ENCODE measurements at places on chromosomes 2 and 18.

- DNase-seq: no peak
Measured at GRCh38 chr2:46538393-46538792, 59.0 kb downstream of the TMEM247 start.

- no peak for DNase-seq
Measured at GRCh38 chr2:233950078-233950825, 33.1 kb downstream of the TRPM8 start.

DNA sequence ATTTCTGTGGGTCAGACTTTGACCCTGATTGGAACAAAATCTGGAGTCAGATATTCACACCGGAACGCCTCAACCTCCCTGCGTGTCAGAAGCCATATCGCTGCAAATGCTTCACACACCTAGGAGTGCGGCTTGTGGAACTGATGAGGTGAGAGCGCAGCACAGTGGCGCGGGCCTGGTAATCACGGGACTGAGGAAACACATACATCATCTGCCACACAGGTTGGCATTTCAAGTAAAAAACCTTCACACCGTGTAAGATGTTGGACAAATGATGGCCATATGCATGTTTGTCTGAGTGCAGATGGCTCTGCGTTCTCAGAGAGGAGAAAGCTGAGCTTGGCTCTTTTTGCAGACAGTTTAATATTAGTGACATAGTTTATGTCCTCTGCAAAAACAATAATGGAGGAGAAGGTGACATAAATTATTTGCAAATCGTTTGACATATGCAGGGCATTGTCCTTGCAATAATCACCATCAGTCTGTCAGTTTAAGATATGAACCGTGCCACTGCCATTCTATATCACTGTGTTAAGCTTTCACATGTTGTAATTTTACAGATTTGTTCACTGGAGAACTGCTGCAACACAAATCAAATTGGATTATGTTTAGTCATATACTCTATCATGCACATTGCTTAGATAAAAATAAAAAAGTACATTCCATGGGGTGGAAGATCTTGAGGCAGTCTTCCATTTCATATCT lies 101.4 kb downstream of the MTX2 start:
- DNase-seq: no peak

DNA sequence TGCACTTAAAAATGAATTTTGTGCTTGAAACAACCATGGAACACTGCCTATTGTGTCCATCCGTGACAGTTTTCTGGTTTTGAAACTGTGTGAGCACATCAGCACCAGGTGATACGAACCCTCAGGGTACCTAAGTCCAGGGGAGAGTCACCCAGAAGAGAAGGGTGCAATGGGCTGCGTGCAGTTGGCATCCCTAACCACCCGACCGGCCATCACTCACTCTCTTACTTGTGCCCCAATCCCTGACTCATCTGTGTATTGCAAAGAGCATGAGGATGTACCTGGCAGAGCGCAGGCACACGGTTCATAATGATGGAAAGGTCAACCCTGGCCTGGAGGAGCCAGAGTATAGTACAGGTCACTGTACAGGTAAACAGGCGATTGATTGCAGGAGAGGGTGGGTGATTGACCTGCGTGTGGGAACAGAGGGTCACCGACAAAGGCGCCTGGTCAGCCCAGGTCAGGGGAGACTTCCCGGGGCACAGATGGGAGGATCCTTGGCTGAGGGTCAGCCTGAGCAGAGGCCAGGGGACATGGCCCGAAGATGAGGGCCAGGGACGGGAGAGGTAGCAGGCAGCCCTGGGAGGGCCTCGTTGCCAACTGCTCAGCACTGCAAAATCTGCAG lies 160.3 kb downstream of the SEPTIN10 start:
- DNase-seq: no peak

GRCh38 chr2:141900826-141901225 lies 230.0 kb downstream of the LRP1B start:
- no peak for DNase-seq

DNA sequence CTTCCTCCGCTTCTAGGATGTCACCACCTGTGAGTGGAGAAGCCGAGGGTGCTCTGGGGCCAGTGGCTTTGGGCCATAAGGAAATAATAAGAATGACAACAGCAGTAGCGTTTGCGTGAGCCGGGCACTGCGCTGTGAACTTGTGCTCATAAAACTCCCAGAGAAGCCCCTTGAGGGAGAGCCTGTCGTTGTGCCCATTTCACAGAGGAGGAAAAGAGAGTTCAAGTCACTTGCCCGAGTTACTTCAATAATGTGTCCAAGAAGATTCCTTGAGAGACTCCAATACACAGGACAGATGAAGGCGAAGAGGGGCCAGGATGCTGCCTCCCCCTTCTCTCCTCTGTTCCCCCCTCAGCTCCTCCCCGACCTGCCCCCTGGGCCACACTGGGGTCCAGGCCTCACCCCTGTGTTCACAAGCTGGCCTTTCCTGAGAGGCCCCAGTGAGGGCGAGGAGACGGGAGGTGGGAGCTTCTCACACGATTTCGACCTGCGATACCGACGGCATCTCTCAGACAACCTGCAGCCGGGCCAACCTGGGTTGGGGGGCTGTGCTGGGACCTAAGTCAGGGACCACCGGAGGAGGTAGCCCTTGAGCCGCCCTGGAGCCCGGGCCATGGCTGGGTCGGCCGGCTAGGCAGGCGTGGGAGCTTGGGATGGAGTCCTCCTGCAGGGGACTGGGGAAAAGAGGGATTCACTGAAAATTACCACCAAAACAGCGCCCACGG lies 53.5 kb upstream of the UBE2F start:
- no peak for DNase-seq

GRCh38 chr2:30266705-30267104 lies 35.4 kb downstream of the LBH start:
- no peak for DNase-seq

- no peak for DNase-seq
Measured at GRCh38 chr2:231708773-231709635, 679 bp downstream of the PTMA start.

- no peak for DNase-seq
Measured at GRCh38 chr18:57930476-57930875, 113.5 kb upstream of the NEDD4L start.

DNA sequence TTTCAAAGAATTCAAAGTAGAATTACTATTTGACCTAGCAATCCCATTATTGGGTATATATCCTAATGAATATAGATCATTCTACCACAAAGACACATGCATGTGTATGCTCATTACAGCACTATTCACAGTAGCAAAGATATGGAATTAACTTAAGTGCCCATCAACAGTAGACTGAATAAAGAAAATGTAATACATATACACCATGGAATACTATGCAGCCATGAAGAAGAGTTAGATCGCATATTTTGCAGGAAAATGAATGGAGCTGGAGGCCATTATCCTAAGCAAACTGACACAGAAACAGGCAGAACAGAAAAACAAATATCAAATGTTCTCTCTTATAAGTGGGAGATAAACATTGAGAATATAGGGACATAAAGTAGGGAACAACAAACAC lies 519.2 kb upstream of the REG3G start:
- DNase-seq: no peak
